ENCODE measurements at places on chromosomes 2 and 18. TPM values are rescaled to one million over a fixed set of nuclear protein-coding genes. Genes with fewer than 3 reads are reported as not detected.

GRCh38 chr18:21361307-21361880 is 119.4 kb downstream of the GREB1L start:
- no peak for ATAC-seq

DNA sequence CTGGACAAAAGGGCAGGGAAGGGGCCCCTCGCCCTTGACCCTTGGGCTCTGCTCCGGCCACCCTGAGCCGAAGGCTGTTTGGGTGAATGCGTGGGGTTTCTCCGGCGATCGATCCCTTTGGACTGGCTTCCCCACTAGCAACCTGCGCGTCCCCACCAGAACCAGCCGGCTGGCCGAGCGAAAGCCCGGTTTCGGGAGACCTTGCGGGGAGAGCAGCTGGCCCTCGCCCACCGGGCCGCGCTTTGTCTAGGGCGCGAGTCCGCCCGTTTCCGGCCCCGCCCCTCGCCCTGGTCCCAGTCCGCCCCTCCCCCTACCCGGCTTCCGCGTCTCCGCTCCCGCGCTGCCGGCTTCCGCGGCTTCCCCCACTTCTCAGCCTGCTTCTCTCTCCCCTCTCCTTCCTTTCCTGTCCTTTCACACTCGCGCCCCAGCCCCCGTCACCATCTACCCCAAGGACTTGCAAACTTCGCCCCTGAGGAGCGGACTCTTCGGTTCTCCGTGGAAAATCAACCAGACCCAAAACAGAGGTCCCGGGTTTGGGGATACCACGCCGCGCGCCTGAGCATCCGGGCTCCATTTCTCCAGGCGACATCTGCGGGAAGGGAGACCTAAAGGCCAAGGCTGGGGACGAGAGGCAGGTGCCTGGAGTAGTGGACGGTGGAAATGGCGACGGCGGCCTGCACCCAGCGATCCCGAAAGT is 48.0 kb upstream of the ATP6V1B1 start:
- ATAC-seq = peak; percentile 72

DNA sequence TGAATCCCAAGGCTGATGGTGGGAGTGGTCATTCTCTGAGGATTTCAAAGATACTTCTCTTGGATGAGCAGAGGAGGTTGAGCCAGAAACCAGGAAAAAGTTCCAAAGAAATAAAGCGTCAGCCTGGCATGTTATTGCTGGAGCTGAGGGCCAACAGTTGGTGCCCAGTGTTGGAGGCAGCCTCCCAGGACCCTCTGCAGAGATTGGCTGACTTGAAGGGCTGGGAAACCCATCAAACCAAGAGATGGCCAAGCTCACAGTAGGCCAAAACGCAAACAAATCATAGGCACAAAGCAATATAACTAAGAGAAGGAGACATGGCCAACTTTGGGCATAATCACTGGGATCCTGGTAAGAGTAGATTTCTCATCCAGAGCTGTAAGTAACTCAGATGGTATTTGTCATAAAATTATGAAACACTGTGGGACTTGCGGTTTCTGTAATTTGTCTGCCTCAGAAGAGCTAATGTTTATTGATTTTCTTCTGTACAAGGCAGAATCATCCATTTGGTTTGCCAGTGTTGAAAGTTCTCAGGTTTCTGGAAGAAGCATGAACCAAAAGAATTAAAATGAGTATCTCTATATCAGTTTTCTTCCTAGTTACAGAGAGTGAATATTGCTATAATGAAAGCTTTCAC is 108.3 kb downstream of the ATL2 start:
- no peak for ATAC-seq

GRCh38 chr2:234463626-234464290 is 33.1 kb downstream of the ARL4C start:
- ATAC-seq = peak; percentile 79

GRCh38 chr18:34707670-34708069 is 2.4 kb upstream of the DTNA start:
- no peak for ATAC-seq

DNA sequence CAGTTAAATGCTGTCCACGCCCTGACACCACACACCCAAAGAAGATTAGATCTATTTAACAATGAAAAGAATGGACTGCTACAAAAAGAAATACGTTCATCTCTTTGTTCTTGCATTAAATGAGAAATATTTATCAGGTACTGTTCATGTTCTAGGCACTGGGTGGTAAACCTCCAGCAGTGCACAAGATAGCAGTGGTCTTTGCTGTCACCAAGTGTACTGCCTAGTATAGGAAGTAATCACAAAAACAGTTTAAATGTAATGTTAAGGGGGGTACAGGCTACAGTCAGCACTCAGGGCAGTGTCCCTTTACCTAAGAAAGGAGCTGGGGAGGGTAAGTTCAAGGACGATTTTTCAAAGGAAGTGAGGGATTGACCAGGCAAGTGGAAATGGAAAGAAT is 443.6 kb downstream of the PARD3B start:
- ATAC-seq = no peak

GRCh38 chr18:58902961-58903360 is 38.3 kb downstream of the ZNF532 start:
- no peak for ATAC-seq

GRCh38 chr2:56199492-56199891 is 15.7 kb downstream of the CCDC85A start:
- no peak for ATAC-seq

Gene GKN2
- not detected for total RNA-seq

Gene ADRA2B
- total RNA-seq = 1.3 TPM

Measured in activated T-helper 17 cell treated with anti-CD3 and anti-CD28 coated beads, Interleukin-2, amount 50 U/mL, for 72 hours (primary cell).